ENCODE measurements at places on chromosomes 11 and 22.

DNA sequence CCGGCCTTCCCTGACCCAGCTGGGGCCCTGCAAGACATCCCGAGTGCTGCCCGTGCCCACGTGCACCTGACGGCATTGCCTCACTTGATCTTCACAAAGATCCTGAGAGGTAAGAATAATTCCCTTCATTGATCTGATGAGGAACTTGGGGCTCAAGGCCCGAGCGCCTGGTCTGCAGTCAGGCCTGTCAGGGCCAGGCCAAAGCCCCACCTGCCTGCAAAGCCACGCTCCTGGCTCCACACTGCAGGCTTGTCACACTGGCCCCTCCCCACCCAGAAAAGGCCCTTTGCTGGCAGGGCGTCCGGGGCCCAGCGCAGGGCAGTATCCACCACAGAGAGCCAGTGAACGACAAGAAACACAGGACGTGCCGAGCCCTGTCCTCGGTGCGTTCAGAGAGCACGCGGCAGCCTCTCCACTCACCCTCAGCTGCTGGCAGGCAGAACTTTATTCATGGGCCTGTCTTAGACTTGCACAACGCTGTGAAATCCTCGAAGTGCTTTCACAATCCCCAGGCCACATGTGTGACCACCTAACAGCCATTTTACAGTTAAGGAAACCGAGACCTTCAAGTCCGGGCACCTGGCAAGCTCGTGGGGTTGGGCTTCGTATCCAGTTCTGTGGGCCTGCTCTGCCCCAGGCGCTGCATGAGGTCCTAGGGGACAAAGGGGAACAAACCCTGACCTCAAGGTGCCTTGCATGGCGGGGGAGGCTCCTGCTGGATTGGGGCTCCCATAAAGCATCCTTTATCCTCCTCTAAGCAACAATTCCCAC lies 14.8 kb downstream of the KIAA0930 start:
- DNase-seq, result no peak

GRCh38 chr11:121595717-121596161 lies 143.0 kb upstream of the SORL1-AS1 start:
- DNase-seq, result no peak

- DNase-seq, result no peak
Measured at GRCh38 chr11:114354076-114354475, 46.2 kb downstream of the C11orf71 start.

DNA sequence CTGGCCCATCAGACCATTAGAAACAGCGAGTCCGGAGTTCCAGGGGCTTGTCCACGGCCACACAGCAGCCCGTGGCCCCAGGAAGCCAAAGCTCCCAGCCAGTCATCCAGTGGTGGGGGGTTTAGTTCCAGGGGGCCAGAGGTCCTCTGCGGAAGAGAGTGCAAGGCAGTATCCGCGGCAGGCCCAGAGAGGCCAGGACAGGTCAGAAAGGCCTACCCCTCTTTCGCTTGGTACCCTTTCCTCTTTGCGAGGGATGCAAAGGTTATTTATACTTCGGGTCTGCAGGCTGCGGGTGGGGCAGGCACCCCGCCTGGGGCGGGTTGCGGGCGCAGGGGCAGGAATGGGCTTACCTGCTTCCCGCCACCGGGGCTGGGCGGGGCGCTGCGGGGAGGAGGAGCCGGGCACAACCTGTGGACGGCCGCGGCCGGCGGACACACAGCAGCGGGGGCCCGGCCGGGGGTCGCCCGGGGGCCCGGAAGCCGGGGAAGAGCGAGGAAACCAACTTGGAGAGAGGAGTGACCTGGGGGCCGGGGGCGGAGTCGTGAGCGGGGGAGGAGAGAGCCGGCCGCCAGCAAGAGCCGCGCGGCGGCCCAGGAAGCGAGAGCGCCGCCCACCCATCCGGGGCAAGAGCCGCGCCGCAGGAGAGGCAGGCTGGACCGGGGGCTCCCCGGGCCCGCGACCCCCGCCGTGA lies at the start of gene SH3BP1:
Gene SH3BP1, plus strand, starts transcription at position 600 of the 691 bp plus-strand sequence. CDS start 119 bp downstream, outside the sequence.
- peak; percentile 46 for DNase-seq

DNA sequence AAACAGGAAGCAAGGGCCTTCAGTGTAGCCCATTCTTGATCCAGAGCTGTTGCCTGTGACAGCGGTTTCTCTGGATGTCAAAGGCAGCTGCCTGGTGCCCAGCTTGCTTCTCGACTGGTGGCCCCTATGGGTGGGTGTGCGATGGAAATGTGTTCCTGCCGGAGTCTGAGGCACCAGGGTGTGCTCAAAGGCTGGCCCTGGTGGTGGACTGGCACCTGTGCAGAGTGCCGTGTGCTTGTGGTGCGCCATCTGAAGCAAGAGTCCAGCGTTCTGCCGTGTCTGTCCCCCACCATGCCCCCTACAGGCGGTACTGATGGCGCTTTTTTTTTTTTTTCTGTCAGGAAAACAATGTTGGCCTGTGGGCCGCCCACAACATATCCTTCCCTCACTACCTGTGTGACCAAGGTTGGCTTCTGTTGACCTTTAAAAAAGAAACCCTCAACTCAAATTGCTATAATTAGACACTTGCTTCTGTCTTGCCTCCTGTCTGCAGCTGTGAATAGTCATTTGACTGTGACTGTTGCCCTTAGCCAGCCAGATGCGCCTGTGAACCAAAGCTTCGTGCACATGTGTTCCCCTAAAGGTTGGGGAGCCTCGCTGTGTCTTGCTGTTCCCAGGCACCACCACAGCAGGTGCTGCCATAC lies 4.7 kb upstream of the RANBP1 start:
- no peak for DNase-seq

DNA sequence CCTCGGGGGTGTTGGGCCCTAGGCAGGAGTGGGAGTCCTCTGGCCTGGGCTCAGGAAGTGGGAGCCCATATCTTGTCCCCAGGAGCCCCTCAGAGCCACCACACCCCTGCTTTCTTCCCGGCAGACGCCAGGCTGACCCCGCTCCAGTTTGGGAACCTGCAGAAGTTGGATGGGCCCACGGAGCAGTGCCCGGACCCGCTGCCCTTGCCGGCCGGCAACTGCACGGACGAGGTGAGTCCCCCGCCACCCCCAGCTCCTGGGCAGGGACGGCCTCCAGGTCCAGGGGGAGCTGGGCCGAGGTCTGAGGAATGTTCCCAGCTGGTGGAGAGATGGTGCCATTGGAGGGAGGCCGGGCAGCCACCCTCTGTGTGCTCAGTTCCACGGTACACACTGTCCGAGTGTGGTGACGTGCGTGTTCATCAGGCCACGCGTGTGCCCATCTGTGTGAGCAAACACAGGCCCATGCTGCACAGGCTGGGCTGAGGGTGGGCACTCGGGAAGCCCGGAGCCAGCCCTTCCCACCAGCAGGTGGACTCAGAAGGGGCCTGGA lies 4.8 kb downstream of the MUC5B start:
- DNase-seq, result no peak

GRCh38 chr22:19446603-19447329 lies 745 bp downstream of the C22orf39 start:
- DNase-seq, result no peak

DNA sequence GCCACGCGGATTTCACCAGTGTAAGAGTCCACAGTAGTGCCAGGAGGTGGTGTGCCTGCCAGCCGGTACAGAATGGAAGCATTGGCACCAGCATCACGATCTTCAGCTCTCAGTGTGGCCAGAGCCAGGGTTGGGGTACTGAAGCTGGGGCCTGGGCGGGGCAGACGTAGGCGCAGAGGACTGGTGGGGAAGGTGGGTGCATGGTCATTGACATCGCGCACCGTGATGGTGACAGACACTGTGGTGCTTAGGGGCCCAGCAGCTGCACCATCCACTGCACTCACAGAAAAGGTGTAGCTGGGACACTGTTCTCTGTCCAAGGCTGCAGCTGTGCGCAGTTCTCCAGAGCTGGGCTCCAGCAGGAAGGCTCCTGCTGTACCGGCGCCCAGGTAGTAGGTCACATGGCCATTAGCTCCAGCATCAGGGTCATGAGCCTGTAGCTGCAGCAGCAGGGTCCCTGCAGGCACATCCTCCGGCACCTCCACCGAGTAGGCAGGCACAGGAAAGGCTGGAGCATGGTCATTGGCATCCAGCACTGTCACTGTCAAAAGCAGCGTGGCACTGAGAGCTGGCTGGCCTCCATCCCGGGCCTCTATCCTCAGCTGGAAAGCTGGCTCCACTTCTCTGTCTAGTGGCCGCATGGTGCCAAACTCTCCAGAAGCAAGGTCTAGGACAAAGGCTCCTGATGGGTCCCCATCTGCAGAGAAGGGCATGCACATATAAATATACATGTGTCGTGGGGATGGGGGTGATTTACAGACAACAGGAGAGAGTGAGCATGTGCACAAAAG lies 7.9 kb upstream of the TPP1 start:
- no peak for DNase-seq

DNA sequence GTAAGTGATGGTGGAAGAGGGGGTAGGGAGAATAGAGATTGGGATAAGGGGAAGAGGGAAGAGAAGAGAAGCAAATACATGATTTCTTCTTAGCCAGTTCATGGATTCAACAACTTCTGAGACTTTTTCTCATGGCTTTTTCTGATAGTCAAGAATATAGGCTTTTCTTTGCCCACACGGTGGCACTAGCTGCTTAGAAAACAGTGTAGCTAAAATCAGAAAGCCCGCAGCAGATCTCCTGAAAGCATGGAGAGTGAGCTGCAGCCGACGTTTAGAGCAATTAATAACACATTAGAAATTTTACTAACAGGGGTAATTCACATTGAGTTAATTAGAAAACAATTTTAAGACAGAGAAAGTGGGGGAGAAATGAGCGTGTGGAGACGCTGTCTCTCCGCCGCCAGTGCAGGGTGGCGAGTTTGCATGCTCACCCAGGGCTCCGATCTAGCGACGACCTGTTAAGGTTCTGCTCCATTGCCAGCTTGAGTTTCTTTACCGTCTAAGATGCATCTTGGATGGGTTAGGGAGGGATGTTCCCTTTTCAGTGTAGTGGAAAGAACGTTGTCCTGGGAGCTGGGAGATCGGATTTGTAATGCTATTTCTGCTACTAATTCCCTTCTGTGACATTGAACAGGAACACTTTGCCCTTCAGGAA lies 3.3 kb upstream of the RAG1 start:
- DNase-seq, result no peak

- DNase-seq, result no peak
Measured at GRCh38 chr22:44364751-44365130, 52.0 kb upstream of the SHISAL1 start.

GRCh38 chr11:7546324-7546791 lies 32.6 kb downstream of the PPFIBP2 start:
- DNase-seq, result no peak

GRCh38 chr11:30919389-30920152 lies 333.4 kb upstream of the MPPED2 start:
- DNase-seq, result no peak

GRCh38 chr11:64556044-64556720 lies 34.8 kb upstream of the SLC22A12 start:
- no peak for DNase-seq

GRCh38 chr22:39253435-39254070 lies 8.8 kb upstream of the PDGFB start:
- DNase-seq, result no peak

DNA sequence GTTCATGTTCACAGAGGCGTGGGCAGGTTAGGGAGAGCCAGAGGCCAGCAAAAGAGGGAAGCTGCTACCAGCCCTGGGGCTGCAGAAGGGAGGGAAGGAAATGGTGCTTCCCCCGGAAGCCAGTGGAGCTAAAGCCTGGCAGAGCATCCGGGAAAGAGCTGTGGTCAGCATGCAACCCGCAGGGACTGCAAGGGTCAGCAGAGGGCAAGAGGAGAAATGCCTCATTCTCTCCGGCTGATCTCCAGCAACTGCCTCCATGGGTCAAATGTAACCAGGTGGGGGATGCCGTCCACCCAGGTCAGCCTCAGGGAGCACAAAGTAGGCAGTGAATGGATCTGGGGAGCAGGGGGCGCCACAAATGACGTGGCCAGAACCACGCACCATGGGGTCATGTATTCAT lies 36.9 kb upstream of the PRR5 start:
- no peak for DNase-seq

- no peak for DNase-seq
Measured at GRCh38 chr11:1943576-1943975, 3.6 kb upstream of the MRPL23 start.

DNA sequence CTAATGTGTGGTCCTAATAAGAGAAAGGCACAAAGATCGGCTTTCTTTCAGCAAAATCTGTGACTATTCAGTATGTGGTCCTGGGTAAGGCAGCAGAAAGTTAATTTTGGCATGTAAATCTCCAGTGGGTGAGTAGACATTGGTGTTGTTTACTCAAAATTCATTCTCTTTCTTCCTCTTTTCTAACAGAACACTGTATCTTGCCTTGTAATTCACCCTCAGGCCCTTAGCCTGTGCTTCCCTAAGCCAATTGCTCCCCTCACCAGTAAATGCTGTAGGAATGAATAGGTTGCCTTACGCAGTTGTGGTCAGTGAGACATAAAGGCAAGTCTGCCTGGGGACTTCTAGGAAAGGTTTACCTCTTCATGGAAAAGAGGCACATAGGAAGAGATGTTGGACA lies 49.9 kb upstream of the PDE3B start:
- DNase-seq, result no peak
